Right hindlimb (tissue), 1 donor: ENCODE measurements at places on chromosomes 6 and 20.

DNA sequence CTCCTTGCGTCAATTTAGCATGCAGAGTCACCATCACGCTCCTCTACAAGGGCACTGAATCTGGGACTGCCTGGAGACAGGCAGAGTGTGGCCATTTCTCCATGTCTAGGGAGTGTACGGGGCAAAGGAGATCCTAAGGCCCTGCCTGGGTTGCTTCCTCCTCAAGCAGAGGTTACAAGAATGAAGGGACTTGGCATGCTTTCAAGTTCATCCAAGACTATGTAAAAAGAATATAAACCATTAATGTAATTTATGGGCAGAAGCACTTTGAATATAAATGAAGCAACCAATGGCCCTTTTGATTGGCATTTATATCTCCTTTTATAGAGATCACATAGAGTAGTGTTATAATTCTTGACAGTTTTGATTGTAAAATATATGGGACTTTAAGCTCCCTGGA, 137.5 kb downstream of the BTBD3 start:
- DNase-seq = no peak

GRCh38 chr6:11200356-11200755, 32.1 kb downstream of the NEDD9 start:
- DNase-seq = no peak

DNA sequence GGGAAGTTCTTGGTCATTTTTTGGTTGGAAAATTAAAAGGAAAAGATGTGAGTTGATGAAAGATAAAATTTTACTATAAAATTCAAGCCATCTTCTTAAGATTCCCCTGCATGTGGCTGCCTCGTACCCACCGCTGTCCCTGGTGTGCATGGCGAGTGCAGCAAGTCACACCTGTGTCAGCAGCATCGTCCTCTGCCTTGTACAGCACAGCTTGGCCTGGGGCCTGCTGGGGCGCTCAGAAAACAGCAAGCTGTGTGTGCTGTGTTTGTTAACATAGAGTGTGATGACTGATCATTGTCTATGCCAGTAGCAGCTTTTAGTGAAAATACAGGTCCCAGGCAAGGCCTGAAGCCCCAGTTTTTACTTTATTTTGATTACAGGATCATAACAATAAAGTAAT, 56.7 kb downstream of the FAM120B start:
- DNase-seq = no peak

GRCh38 chr6:42441697-42442081, 10.0 kb downstream of the TRERF1 start:
- DNase-seq = no peak

DNA sequence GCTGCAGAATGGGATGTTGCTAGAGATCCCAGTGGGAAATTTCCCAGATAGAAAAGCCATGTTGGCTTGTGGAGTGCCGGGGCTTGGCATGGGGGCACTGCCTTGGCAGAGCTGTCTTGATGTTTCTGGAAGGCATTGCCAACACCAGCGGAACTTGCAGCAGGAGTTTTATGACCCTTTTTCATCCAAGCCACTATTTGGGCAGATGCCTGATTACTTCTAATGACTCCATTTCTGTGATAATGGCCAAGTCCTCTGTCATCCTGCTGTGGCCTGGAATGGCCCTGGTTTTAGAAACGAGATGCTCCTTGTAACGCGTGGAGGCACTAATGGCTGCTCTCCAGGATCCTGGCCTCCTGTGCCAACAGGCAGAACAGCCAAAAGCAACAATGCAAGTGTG, 229.0 kb downstream of the ZNF217 start:
- DNase-seq = peak; percentile 32

- no peak for DNase-seq
Measured at GRCh38 chr20:57671662-57672061, 38.2 kb downstream of the PMEPA1 start.
